ENCODE measurements at places on chromosomes 11 and 22.

DNA sequence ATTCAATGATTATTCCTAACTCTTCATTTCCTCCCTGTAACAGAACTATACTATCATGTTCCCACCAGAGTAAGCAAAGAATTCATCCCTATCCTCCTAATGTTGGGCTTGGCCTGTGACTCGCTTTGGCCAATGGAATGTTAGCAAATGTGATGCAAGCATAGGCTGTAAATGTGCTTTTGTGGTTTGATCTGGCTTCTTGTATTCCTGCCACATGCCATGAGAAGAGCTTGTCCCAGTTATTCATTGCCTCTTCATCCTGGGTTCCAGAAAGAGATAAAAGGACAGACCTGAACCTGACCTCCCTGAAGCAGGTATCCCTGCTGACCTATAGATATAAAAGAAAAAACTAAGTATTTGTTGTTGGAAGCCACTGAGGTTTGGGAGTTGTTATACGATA lies 51.0 kb downstream of the SYTL2 start:
- DNase-seq: no peak

DNA sequence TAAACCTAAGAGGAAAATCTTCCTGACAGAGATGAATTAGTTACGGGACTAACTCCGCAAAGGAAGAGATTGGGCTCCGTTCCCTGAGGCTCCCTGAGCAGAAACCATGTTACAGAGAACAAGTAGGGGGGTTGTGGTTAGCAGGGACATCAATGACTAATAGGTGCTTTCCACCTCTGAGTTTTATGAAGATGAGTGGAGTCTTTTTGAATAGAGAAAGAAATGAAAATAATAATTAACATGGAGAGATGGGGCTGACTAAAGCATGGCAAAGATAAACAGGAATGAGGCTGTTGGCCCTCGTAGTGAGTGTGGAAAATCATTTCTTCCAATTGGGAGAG lies 47.5 kb upstream of the PICALM start:
- no peak for DNase-seq

DNA sequence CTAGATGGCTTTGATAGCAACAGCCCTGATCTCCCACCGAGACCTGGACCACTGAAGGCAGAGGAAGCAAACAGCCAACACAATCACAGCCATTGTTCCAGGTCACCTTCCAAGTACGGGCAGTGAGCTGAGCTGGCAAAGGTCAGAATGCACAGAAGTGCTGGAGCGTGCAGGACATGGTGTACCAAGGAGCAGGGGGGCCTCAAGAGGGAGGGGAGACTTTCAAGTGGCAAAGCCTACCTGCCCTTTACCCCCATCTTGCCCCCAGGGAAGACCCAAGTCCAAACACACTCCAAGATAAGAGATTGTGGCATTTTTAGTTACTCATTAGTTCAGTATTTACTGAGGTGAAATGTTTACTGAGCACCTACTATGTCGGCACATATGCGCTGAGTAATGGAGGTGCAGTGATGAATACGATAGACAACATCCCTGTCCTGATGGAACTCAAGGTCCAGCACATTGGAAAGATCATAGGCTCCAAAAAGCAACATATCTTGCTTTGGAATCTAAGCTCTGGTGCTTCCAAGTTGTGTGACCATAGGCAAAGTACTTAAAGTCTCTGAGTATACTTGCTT lies 26.0 kb upstream of the TTC12 start:
- no peak for DNase-seq

DNA sequence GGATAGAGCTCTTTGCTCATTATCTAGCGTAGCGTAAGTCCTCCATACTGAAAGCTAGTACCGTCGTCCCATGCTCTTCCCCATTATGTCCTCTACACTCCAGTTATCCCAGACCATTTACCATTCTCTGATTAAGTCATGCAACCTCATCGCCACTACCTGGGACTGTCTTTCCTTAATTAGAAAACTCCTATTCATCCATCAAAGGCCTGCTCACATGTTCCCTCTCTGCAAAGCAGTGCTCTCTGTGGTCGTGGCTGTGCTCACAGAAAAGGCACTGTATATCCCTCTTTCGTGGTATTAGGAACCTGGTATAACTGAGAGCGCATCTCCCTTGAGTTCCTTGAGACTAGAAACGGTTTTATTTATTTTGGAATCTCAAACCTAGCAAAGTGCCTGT lies 253.3 kb downstream of the KIRREL3 start:
- DNase-seq: no peak

DNA sequence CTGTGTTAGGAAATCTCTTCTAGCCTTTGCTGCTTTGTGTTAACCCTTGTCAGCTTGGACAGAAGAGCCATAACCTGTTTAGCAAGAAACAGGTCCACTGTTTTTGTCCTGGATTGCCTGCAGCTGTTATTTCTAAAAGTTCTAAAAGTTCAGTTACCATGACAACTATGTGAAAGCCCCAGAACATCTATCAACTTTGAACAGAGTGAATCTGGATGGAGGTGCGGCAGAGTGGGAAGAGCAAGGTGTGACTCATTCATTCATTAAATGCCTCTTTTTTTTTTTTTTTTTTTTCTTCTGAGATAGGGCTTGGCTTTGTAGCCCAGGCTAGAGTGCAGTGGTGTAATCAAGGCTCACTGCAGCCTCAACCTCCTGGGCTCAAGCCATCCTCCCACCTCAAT lies 50.5 kb downstream of the RBX1 start:
- DNase-seq: no peak

DNA sequence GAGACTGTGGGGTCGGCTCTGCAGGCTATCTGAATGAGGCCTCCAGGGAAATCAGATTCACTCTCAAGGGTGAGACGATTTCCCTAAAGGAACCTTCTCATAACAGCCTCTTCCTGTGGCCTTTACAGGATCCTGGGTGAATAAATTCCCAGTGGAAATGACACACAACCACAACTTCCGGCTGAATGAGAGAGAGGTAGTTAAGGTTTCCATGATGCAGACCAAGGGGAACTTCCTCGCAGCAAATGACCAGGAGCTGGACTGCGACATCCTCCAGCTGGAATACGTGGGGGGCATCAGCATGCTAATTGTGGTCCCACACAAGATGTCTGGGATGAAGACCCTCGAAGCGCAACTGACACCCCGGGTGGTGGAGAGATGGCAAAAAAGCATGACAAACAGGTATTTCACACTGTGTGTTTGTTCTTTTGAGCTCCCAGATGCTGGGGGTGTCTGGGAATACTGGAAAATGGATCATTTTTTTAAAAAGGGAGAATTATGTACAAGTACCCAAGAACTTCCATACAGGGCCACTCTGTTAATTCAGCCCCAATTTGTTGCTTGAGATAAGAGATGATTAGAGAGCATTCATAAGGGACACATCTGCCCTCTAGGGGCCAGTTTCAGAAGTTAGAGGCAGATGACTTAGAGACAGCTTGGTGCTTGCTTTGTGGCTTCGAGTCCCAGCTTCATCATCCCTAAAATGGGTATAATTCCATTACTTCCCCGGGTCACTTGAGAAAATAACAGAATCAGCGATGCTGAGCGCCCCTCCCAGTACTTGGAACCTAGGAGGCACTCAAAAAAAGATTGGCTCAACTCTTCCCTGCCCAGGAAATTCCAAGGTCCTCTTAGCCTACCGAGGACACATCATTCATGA lies 10.2 kb downstream of the SERPIND1 start:
- DNase-seq: peak; percentile 20

GRCh38 chr22:49044091-49044490 lies 783.6 kb downstream of the BRD1 start:
- no peak for DNase-seq

DNA sequence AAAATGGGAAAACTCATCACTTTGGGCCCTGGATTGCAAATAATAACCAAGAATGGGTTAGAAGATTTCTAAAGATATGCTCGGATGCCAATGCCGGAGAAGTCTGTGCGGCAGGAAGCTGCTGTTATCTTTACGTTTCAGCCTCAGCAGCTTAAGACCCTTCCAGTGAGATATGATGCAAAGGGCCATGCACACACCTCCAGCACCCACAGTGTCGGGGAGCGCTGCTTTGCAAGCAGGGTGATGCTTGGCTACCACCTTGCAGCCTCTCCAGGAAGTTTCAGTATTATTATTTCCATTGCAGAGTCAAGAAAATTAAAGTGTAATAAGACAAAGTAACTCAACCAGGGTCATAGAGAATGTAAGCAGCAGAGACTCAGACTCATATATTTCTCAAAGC lies 37.3 kb downstream of the LARGE1 start:
- no peak for DNase-seq

- DNase-seq: no peak
Measured at GRCh38 chr11:70323806-70324205, 53.3 kb downstream of the PPFIA1 start.

DNA sequence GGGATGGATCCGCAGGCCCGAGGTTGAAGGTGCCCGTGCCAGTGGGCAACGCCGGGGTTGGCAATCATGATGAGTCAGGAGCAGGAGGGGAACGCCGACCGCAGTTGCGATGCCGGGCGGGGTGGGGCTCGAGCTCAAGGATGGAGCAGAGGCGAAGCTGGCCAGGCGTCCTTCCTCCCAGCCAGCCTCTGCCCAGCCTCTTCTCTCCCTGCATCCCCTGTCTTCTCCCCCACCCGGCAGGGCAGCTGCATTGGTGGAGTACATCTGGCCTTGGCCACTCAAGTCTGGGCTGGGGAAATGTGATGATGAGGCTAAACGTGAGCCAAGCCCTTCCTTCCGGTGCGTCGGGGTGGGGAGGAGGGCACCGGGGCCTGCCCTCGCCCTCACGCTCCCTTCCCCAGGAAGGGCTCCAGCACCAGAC lies 3.9 kb downstream of the IFITM10 start:
- DNase-seq: no peak

DNA sequence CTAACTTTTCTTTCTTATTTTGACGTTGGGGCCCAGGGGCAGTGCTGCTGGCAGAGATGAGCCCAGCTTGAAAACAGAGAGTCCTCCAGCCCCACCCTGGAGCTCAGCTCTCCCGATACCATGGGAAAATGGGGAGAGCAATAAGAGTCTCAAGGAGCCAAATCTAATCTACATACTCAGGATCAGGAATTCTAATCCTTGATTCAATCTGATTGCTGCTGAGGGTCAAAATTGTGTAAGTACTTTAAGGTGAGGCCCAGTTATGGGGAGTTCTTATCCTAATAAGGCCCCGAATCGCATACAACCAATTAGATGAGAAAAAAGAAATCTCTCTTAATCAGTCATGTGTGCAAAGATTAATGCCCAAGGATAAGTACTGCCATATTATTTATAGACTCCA lies 202.9 kb downstream of the FAM76B start:
- DNase-seq: no peak

DNA sequence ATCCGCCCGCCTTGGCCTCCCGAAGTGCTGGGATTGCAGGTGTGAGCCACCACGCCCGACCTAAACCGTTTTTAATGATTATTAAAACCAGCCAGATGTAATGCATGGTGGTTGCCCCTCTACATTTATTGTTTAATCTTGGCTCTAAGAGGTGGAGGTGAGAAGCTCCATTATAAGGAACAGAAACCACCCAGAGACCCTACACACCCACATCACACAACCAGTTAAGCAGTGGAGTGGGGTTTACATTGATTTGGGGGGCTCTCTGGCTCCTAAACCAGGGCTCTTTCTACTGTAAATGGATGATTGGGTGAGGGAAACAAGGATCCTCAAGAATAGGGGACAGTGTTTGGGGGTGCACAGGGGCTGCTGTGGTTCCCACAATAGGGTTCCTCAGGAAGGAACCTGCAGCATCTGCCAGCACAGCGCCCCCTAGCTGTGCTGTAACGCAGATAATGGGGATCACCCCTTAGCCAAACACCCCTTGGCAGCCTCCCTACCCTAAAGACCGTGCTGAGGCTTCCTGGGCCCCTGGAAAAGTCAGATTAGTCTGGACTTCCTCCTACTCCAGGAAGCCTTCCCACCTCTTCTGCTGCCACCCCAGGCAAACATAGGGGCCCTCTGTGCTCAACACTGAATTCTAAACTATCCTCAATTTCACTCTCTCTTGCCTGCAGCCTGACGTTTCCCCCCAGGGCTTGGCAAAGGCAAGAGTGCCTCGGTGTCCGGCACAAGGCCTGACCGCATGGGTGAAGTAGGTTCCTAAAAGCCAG lies 2.4 kb downstream of the MPST start:
- peak; percentile 48 for DNase-seq

DNA sequence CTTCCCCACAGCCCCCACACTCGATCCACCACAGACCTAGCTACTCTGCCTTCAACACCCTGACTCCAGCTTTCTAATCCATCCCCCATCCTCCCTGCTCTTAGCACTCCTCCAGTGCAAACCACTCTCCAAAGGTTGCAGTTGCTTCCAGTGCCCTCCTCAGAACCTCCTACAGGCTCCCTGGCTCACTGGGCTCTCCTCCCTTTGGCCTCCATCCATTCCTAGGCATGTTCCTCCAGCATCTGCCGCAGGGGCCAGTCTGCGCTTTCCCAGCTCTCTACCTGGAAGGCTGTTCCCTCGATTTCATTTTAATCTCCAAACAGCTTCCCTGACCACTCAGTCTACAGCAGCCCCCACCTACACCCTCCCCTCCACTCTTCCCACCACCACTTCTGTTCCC lies 133.8 kb downstream of the SPATA19 start:
- DNase-seq: no peak

DNA sequence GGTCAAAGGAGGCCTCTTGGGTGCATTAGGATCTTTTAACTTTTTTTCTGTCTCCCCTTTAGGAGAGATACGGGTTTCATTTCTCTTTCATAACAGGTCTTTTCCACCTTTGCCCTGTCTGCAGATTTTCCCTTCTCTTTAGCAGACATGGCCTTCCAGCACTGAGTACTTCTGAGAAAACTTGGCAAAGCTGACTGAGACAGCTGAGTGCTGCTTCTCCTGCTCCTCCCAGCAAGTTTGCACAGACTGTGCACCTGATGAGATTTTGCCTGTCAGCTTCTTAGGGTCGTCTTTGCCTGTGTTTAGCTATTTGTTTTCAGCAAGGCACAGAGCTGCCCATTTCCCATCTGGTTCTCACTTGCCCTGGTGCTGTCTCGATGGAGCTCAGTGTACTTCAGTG lies 87.5 kb upstream of the TBCEL start:
- no peak for DNase-seq

DNA sequence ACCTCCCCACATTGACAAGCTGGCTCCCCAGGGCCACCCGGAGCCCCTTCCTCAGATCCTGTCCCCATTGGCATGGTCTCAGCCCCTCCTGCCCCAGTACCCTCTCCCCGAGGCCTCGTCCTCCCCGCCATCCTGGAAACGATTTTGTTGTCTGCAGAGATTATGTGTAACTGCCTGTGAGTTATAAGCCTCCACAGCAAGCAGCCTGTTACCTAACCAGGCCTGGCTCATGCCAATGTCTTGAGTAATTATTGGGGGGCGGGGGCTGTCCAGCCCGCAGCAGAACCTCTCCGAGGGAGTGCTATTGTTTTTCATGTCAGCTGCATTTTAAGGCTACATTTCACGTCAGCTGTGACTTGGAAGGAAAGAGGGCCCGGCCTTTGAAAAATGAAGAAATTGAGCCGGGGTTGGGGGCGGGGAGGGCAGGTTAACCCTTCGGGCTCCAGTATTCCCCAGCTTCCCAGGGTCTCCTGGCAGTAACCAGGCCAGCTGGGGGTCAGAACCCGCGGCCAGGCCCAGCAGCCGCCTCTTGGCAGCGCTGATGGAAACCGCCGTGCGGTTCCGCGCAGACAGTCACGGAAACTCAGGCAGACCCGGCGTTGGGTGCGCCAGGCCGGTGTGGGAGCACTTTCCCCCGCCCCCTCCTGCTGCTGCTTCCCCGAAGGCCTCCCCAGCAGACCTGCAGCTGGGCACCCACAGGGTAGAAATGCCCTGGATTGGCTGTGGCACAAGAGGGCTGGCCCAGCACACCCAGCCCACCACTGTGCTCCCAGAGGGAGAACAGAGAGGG lies 59.5 kb downstream of the CDKN1C start:
- no peak for DNase-seq
